SK-N-SH (cell line): ENCODE measurements at places on chromosomes 12 and 14.

- H3K27me3 ChIP-seq = no peaks in the 10 kb centered on the region
- DNase-seq = no peak
- H3K4me3 ChIP-seq = no peak overlapping the region
- no peak overlapping the region for H3K27ac ChIP-seq
These were observed 332.5 kb downstream of the NPAS3 start for GRCh38 chr14:33271216-33271615.

DNA sequence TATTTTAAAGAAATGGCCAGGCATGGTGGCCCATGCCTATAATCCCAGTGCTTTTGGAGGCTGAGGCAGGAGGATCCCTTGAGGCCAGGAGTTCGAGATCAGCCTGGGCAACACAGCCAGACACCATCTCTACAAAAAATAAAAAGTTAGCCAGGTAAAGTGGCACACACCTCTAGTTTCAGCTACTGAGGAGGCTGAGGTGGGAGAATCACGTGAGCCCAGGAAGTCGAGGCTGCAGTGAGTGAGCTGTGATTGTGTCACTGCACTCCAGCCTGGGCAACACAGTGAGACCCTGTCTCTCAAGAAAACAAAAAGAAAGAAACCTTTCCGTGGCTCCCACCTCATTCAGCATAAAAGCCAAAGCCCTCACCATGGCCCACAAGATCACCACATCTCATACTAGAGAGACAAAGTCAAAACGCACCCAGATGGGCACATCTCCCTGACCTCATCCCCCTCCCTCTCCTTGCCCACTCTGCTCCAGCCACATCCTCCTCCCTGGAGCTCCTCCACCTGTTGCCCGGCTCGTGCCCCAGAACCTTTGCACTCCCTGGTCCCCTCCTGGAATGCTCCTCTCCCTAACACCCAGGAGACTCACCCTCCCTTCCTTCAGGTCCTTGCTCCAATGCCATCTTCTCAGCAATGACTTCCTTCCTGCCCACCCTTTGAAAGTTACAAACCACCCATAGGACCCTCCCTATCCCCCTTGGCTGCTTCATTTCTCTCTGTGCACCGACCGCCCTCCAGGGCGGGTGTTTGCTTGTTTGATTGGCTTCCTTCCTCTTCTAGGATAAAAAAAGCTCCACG lies 4.8 kb upstream of the SCARB1 start:
- H3K27me3 ChIP-seq = no peaks in the 10 kb centered on the region
- no peak for DNase-seq
- H3K27ac ChIP-seq = no peak overlapping the region
- H3K36me3 ChIP-seq = no peaks in the 10 kb centered on the region
- no peak overlapping the region for H3K4me3 ChIP-seq

GRCh38 chr14:99854831-99855230 lies 61.6 kb downstream of the EML1 start:
- no peaks in the 10 kb centered on the region for H3K36me3 ChIP-seq
- H3K27me3 ChIP-seq = no peaks in the 10 kb centered on the region
- no peak overlapping the region for H3K4me3 ChIP-seq

DNA sequence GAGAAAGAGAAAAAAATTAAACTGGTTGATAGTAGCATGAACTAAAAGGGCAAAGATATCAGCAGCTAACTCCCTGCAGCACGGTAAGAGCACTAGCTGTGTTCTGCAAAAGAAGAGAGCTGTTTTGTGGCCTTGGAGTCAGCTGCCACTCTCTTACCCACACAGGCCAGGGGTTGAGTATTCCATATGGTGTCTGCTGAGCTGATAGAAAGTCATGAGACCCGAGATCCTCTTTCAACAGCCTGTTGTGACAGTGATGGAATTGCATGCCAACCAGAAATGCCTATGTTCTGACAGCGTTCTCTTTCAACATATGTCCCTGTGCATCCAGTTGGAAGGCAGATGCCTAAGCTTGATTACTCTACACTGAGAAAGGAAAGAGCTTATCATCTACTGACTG lies 39.9 kb downstream of the TMTC1 start:
- no peak overlapping the region for H3K4me3 ChIP-seq
- DNase-seq = no peak
- no peak overlapping the region for H3K27ac ChIP-seq
- H3K36me3 ChIP-seq = no peaks in the 10 kb centered on the region
- H3K4me1 ChIP-seq = no peaks in the 10 kb centered on the region

DNA sequence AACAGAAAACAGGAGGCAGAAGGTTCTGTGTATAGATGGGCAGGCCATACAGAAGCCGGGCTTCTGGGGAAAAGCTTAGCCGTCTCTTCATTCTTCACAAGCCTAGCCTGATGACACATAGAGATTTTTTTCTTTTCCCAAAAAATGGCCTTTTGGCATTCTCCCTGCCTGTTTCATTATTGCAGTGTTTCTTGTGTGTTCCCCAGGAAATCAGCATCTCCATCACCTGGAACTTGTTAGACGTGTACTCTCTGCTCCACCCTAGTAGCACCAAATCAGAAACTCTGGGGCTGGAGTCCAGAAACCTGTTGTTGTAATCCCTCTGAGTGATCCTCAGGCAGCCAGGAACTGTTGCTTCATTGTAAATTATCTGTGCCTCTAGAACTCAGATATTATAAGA lies 388.1 kb downstream of the CCDC91 start:
- H3K27ac ChIP-seq = no peak overlapping the region
- H3K27me3 ChIP-seq = no peaks in the 10 kb centered on the region
- no peak overlapping the region for H3K4me3 ChIP-seq
- no peaks in the 10 kb centered on the region for H3K36me3 ChIP-seq

DNA sequence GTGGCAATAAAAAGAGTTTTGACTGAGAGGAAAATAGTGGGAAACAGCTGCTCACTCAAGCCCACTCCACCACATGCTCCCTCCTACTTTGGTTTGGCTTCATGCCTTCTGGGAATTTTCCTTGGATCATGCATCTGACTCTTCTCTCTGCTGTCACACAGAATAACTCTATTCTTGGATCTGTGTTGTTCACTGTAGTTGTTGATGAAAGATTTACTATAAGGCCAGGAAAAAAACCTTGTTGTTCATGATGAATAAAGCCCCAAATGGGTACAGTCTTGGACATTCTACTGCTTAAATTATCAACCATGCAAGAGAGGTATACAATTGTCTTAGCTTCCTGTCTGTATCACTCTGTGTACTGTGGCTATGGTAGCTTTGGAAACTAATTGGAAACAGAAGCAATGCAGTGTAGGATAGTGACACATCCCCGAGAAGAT lies 70.5 kb downstream of the TMX1 start:
- H3K27ac ChIP-seq = peak overlapping the region; percentile 85
- no peaks in the 10 kb centered on the region for H3K36me3 ChIP-seq
- H3K4me1 ChIP-seq = peaks cover 4% of the 10 kb centered on the region
- H3K27me3 ChIP-seq = no peaks in the 10 kb centered on the region
- DNase-seq = peak; percentile 10

DNA sequence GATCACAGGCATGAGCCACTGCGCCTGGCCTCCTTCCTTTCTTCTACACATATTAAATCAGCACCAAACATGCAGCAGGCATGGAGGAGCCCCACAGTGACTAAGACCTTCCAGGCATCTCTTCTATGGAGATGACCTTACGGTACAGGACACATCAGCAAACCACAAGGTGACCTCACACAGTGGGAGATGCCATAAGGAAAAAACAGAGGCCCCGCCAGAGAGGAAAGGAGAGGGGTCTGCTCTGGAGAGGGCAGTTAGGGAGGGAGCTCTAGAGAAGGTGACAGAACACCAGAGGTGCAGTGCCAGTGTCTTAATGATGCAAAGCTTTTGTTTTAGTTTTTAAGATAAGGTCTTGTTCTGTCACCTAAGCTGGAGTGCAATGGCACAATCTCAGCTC lies 81.1 kb upstream of the ESRRB start:
- no peak overlapping the region for H3K27ac ChIP-seq
- no peak for DNase-seq
- H3K4me1 ChIP-seq = no peaks in the 10 kb centered on the region

GRCh38 chr12:1507308-1507707 lies 87.1 kb downstream of the FBXL14 start:
- DNase-seq = no peak
- no peaks in the 10 kb centered on the region for H3K36me3 ChIP-seq
- no peak overlapping the region for H3K4me3 ChIP-seq
- no peak overlapping the region for H3K27ac ChIP-seq

GRCh38 chr12:55983232-55983842 lies 9.5 kb downstream of the RAB5B start:
- no peak for DNase-seq
- H3K27ac ChIP-seq = no peak overlapping the region
- H3K4me3 ChIP-seq = no peak overlapping the region
- peaks cover 19% of the 10 kb centered on the region; the same call in 1 of the 2 replicates for H3K36me3 ChIP-seq
- H3K4me1 ChIP-seq = no peaks in the 10 kb centered on the region
